ENCODE measurements at places on chromosomes 6 and 20. TPM values are rescaled to one million over a fixed set of nuclear protein-coding genes. Genes with fewer than 3 reads are reported as not detected.

DNA sequence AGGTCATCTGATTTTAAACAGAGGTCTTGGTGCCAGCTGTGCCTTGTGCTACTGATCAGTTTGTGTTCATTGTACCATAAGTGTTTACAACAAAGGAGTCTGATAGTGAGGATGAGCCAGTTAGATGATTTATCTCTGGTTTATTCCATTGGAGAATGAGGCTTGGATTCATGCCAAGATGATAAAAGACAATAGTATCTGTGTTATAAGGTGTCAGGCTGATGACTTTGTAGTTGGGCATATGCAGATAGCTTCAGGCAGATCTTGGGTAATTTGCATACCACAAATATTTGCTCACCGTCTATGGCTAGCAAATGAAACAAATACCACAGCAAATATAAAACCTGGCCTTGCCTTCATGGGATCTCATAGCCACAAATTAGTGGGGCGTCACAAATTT, 43.3 kb upstream of the PHACTR2 start:
- DNase-seq: no peak

GRCh38 chr20:56418385-56418861, 6.4 kb downstream of the CASS4 start:
- DNase-seq: no peak

NECAB3 gene
- 19.2 TPM for polyA plus RNA-seq

GRCh38 chr6:40378725-40379074, 208.5 kb downstream of the LRFN2 start:
- no peak for DNase-seq

RBPJL gene
- polyA plus RNA-seq: not detected

ACTL10 gene
- polyA plus RNA-seq: 0.76 TPM

DNA sequence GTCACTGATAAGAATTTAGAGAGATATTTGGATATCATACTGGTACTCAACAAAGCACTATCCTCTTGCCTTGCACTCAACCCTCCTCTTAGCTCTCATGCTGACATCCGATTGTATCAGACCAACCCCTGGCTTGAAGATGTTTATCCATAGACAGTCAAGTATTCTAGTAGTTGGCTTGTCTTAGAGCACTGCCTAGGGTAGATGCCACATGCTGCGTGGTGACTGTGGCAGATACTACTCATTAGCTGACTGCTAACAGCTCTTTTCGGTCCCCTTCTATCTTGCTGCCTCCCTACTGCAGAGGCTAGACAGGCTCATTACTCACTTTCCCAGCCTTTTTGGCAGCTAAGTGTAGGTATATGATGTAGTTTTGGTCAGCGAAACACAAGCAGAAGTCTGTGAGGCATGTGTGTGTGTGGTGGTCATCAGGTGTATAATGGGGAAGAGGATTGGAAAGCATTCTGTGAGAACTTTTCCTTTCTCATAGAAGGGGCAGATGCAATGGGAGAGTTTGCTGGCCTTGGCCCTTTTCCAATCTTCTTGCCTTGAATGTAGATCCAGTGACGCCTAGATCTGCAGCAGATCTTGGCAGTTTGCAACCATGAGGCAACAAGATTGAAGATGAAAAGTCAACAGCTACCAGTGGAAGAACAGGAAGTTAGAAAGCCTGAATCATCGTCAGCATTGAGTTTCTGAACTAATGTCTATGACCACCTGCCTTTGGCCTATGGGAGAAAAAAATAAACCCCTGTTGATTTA, 4.4 kb upstream of the IFNGR1 start:
- no peak for DNase-seq

GRCh38 chr20:3551681-3552434, 81.0 kb downstream of the ATRN start:
- no peak for DNase-seq

- DNase-seq: no peak
These were observed 58.2 kb upstream of the BCLAF1 start for GRCh38 chr6:136347847-136348246.

CCN5 gene
- polyA plus RNA-seq: 0.26 TPM

DNA sequence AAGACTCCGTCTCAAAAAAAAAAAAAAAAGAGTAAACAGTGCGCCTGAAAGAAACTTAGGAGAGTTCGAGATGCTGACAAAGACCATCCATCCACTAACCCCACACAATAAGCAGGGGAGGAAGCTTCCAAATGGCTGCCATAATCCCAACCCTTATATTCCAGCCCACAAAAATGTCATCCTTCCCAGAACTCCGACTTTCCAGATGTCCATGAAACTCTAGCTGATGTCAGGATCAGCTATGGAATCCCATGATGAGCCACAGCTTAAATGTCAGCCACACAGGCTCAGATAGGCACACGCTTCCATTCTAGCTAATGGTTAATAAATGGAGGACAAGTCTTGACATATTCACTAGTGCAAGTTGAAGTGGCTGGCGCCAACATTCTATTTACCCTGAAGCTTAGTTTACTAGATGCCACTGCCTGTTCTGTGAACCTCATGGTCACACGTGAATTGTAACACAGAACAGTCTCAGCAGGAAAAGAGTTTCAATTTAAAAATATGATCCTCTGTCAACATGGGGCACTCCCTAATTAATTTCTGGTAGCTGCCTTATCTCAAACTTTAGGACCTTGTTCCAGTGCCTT, 75.5 kb downstream of the FOXF2 start:
- DNase-seq: no peak

PNPLA1 gene
- 1.7 TPM for polyA plus RNA-seq

DNA sequence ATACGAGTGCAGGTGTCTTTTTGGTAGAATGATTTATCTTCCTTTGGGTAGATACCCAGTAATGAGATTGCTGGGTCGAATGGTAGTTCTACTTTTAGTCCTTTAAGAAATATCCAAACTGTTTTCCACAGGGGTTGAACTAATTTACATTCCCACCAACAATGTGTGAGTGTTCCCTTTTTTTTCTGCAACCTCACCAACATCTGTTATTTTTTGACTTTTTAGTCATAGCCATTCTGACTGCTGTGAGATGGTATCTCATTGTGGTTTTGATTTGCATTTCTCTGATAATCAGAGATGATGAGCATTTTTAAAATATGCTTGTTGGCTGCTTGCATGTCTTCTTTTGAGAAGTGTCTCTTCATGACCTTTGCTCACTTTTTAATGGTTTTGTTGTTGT, 1.9 kb upstream of the ZNF831 start:
- no peak for DNase-seq

FAM210B gene
- polyA plus RNA-seq: 45.0 TPM

FAM83C gene
- polyA plus RNA-seq: not detected

- no peak for DNase-seq
These were observed 21.2 kb downstream of the TGM2 start for GRCh38 chr20:38143646-38144554.

DNA sequence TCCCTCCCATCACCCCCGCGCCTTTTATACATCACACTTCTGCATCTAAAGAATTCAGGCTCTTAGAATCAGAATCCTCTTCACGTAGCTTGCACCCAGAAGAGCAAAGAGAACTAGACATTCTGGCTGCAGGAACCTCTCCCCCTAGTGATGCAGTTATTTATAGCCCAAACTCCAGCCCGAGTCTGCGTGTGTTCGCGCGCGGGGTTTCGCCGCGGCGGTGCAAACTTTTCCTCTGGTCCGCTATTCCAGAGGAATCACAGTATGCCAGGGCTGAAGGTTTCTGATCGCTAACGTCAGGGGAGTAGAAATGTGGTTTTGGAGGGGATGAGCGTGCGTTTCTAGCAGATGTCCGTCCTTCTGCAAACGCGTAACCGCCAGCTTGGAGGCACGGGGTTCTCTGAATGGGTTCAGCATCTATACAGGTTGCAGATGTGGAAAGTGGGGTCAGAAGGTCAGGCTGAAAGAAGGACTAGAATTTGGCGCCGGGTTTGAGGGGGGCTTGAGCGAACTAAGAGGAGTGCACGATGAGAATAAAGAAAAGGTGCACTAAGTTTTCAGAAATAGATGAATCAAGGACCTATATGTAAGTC, 1.8 kb downstream of the EPHA7 start:
- DNase-seq: no peak

DNA sequence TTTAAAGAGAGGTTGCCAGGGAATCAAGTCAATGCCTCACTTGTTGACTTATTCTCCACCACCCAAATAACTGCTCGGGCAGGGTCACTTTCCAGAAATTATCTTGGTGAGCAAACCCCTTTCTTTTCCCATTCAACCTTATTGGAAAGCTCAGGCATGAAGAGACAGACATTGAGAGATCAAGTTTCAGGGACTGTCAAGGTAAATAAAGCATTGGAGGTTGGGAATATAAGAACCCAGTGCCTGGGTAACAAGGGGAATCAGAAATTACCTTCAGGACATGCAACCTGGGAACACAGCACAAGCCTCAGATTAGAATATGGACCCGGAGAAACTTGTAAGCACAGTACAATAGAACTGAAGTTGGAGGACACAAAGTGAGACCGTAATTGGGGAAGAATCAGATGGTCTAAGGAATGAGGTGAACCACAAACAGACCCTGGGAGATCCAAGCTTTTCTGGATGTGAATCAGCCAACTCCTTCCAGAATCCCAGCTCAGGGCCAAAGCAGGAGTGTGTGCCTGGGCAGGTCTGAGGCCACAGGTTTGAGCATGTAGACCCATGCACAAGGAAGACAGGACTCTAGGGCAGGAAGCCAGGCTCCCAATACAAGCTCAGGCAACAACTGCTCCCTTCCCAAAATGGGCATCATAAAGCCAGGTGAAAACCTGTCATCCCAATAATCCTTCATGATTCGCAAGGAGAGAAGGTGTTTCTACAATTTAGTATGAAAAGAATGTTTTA, 512.8 kb downstream of the MAFB start:
- no peak for DNase-seq

DNA sequence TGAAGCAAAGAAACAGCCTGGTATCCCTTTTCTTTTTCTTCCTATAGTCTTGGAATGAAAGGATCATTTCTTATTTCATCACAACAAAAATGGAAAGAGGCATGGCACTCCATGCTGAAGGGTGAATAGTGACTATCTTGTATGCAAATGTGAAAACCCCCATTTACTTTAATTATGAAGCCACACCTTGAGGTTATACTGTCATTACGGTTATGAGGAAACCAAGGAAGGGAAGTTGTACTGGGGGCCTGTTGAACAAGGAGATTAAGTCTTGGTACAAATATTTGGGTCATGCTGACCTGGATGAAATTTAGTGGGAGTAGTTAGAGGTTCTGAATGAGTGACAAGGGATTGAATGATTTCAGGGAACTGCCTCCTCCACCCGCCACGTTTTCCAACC, 8.7 kb upstream of the STXBP5 start:
- no peak for DNase-seq

DNA sequence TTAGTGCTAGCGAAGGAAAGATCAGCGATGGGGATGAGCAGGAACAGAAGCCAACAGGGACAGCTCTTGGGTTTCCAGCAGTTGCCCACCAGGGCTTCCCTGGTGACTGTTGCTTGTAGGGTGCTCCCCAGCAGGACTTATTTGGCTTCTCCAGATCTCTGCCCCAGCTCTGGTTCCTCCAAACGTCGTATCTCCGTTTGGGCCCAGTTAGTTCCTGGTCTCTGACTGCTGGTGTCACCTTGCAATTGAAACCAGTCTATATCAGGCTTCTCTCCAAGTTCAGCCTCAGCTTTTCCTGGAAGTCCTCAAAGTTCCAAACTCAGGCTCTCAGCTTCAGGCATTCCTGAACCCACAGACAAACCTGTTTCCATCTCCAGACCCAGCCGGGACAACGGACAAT, 70.8 kb upstream of the NXT1 start:
- DNase-seq: no peak

DNA sequence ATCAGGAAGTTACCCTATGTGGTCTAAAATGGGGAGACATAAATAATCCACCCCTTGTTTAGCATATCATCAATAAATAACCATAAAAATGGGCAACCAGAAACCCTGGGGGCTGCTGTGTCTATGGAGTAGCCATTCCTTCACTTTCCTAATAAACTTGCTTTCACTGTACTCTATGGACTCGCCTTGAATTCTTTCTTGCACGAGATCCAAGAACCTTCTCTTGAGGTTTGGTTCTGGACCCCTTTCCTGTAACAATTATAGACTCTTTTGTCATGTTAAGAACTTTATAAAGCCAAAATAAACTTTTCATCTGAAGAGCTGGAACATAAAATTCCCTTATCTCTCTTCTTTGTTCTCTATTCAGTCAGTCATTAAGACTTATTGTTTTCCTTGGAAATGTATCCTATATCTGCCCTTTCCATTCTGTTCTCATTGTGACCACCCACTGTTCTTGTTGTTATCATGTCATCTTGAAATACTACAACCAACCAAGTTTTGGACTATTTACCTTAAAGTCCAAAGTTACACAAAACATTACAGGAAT, 29.3 kb upstream of the ZBTB24 start:
- DNase-seq: no peak

DNA sequence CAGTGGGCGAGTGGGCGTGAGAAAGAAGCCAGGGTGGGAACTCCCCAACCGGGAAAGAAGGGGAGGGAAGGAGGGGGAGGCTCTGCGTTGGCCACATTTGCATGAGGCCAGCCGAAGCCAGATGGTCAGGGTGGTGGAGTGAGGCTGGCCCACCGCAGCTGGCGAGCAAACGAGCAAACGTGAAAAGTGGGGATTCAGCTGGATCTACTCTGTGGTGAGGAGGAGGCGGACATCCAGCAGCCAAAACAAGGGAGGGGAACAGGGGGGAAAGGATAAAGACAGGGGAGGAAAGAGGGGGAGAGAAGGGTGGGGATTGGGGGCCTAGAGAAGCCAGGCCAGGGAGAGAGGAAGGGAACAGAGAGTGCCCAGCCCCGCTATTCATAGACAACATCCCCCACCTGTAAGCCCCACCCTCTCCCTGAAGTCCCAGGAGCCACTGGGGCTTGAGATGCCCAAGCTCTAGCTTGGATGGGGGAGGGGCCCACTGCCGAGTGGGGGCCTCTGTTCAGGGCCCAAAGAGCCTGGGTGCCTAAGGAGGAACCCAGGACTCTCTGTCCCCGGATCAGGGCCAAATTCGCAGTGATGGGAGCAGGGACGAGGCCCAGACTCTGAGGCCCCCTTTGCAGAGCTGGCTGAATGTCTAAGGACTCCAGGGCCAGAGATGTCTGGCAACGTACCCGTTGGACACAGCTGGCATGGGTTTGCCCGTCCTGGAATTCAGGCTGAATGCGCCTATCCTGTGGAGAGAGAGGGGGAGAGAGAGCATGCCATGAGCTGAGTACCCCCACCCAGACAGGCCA, 45.1 kb downstream of the CPNE5 start:
- DNase-seq: no peak

SLPI gene
- 1.3 TPM for polyA plus RNA-seq

PSORS1C1 gene
- 0.23 TPM for polyA plus RNA-seq

GRCh38 chr20:50146732-50147662, 6.5 kb downstream of the PEDS1 start:
- no peak for DNase-seq

GRCh38 chr6:31691078-31691463, 10.2 kb upstream of the LY6G5C start:
- DNase-seq: no peak

DNA sequence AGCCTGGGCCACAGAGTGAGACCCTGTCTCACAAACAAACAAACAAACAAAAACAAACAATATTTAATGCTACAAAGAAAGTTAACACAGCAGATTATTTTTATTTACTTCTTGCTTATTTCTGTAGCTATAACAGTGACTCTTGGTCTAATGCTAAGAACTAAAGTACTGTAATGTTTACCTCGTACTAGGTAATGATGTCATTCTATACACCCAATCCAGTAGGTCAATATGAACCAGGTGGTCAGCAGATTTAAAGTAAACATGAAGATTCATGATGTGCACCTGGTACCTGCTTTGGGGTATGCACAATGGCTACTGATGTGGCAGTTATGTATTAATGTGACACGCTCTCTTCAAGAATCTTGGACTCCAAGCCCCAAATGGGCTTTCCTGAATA, 36.6 kb upstream of the CARMIL1 start:
- DNase-seq: no peak
